ENCODE measurements at places on chromosomes 16 and 17.

DNA sequence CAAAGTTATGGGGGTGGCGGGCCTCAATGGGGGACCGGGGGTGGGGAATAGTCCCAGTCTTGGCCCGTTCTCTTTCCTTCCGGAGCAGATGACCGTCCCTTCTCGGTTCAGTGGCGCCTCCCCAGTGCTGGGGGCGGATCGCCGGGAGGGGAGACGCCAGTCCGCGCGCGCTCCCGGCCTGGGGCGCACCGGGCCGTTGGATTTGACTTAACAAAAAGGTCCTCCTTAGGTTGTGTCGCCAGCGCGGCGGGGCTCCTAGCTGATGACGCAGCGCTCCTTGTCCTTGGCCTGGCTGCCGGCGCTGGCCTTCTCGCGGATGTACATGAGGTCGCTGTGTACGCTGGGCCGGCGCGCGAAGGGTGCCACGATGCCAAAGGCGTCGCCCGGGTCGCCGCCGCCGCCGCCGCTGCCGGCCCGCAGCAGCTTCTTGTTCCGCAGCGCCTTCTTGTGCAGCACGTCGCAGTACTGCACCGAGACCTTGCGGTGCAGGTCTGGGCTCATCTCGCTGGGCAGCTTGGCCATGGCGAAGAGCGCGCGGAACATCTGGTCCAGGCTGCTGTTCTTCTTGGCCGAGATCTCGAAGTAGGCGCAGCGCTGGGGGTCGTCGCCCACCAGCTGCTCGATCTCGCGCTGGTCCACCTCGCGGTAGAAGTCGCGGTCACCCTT is 1.2 kb downstream of the RASD1 start:
- no peak for DNase-seq

DNA sequence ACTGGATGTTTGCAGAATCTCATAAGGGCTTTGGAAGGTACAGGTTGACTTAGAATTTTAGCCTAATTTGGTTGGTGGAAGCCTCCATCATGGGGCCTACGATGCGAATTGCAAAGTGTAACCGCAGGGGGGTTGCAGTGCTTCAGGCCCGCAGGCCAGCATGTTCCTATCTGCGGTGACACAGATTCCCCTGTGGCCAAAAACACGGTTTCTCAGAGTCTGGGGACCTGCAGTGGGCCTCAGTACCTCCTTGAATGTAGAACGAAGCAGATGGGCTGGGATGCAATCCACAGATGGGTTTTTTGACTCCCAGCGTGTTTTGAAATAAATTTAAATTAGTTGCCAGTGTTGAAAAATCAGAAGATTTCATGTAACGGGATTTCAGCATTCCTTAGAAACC is 34.7 kb downstream of the KIAA0513 start:
- no peak for DNase-seq

DNA sequence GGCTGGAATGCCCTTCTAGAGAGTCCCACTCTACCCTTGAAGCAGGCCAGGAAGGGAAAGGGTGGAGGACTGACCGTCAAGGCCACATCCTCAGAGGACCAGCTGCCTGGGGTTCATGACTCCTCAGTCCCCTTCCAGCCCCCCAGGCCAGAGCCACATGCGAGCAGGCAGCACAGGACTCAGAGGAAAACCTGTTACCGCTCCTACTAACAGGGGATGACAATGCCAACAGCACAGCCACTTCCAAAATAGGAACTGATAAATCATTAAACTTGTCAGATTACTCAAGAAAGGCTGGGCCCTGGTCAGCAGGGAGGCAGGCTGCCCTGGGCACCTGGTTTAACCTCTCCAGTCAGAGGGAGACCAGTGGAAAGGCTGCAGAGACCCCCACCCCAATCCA is 206.2 kb upstream of the SDK2 start:
- no peak for DNase-seq

DNA sequence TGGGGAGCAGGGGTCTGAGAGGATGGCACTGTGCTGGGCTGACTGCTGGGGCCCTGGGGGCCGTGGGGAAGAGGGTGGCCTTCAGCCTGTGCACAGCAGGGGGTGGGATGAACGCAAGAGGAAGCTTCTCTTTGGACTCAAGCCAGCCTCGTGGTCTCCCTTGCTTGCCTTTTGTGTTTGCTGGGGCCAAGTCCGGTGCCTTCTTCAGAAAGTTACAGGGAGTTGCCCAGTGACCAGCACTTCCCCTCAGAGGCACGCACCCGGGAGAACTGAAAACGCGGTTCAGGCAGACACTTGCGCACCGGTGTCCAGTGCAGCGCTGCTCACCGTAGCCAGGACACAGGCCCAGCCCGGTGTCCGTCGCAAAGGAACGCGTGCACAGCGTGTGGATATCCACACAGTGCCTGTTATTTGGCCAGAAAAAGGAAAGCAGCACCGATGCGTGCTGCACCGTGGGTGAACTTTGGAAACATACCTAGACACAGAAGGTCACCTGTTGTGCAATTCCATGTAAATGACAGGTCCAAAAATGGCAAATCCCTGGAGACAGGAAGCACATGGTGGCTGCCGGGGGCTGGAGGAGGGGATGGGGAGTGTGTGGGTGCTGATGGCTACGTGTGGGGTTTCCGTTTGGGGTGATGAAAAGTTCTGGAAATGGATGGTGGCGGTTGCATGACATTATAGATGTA is 29.4 kb upstream of the NUDT16L1 start:
- DNase-seq = peak; percentile 48

DNA sequence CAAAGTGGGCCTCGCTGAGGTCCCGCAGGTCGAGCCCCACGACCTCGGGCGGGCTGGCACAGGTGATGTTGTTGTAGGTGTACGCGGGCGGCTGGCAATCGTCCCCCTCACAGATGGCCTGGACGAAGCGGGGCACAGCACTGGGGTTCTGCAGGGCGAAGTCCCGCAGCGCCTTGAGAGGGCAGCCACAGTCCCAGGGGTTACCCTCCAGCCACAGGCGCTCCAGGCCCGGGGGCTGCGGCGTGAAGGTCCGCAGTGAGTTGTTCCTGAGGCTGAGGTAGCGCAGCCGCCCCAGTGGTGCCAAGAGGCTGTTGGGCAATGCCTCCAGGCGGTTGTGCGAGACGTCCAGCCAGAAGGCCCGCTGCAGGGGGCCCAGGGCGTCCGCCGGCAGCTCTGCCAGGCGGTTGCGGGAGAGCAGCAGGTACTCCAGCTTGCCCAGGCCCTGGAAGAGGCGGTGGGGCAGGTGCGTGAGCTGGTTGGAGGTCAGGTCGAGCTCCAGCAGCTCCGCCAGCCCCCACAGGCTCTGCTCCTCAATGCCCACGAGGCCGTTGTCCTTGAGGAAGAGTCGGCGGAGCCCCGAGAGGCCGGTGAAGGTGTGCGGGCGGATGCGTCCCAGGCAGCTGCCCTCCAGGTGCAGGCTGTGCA is 2.8 kb downstream of the IGFALS start:
- DNase-seq = no peak

DNA sequence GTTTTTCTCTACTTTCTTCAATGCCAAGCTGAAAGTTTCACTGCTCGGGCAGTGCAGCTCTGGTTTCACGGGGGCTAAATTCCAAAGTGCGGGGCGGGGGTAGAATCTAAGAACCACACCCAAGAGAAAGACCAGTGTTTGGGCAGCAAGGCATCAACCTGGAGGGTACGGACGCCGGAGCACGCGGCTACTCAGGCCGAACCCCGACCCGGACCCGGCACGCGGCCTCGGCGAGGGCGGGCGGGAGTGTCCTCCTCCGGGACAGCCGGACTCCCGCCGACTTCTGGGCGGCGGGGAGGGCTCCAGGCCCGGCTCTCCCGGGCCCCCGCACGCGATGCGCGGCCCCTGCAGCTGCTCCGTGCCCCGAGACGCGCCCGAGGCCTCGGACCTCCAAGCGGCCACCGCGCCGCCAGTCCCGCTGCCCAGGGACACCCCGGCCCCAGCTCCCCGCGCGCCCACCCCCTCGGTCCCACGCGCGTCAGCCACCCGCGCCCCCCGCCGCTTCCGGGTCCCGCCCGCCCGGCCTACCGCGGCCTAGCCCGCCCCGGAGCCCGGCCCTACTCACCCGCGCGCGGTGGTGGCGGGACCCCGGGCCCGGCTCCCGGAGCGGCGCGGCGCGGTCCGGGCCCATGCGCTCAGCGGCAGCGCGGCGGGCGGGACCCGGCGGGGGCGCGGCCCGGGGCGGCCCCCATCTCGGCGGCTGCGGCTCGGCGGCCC is 561 bp downstream of the AXIN1 start:
- no peak for DNase-seq

DNA sequence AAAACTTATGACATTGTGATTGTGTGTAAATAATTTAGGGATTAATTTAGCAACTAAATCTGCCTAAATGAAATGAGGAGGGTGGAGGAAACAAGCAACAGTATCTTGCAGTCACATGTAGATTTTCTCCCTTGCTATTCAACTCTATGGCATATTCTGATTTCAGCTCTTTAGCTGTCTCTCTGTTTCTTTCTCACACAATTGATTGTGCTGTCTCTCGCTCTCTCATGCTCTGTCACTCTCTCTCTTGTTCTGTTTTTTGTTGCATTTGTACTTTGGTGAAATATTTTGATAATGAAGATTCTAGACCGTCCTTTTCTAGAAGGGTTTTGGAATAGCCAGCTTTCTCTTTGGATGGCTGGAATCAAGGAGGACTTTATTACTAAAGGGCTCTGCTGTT is 70.6 kb downstream of the BCAS3 start:
- DNase-seq = no peak
